ENCODE measurements at places on chromosomes 1 and 21.

GRCh38 chr1:203813581-203814341 is 18.3 kb downstream of the ZBED6 start:
- DNase-seq, result no peak

GRCh38 chr1:244815600-244816099 is 19.8 kb upstream of the COX20 start:
- DNase-seq, result no peak

- DNase-seq, result no peak
These were observed 55.5 kb upstream of the ESRRG start for GRCh38 chr1:216778737-216779136.

GRCh38 chr1:152185544-152186391 is 26.7 kb upstream of the RPTN start:
- DNase-seq, result no peak

- DNase-seq, result no peak
These were observed 16.4 kb downstream of the HYI start for GRCh38 chr1:43437031-43437973.

GRCh38 chr1:203405703-203406438 is 54.9 kb upstream of the FMOD start:
- no peak for DNase-seq

DNA sequence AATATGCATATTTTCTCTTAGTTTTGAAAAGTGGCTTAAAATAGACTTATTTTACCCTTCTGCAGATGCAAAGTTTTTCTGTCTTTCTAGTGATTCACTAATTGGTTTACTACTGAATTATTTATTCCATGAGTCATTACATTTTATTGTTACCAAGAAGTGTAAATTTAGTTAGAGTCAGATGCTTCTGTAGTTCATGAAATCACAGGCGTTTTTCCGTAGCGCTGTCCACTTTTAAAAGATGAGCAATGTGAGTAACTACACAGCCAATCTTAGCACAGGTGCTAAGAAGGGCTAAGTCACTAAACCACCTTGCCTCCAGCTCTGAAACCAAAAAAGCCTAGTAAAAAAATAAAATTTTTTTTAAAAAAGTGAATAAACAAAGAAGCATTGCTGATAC is 24.7 kb downstream of the RGS13 start:
- DNase-seq, result no peak

GRCh38 chr1:180950321-180950720 is 37.6 kb downstream of the KIAA1614 start:
- DNase-seq, result no peak

- DNase-seq, result no peak
These were observed 659.7 kb upstream of the NEGR1 start for GRCh38 chr1:72942008-72942407.

GRCh38 chr1:162080472-162081015 is 11.1 kb downstream of the NOS1AP start:
- no peak for DNase-seq

- DNase-seq, result no peak
These were observed 27.9 kb downstream of the USP48 start for GRCh38 chr1:21755067-21755466.

DNA sequence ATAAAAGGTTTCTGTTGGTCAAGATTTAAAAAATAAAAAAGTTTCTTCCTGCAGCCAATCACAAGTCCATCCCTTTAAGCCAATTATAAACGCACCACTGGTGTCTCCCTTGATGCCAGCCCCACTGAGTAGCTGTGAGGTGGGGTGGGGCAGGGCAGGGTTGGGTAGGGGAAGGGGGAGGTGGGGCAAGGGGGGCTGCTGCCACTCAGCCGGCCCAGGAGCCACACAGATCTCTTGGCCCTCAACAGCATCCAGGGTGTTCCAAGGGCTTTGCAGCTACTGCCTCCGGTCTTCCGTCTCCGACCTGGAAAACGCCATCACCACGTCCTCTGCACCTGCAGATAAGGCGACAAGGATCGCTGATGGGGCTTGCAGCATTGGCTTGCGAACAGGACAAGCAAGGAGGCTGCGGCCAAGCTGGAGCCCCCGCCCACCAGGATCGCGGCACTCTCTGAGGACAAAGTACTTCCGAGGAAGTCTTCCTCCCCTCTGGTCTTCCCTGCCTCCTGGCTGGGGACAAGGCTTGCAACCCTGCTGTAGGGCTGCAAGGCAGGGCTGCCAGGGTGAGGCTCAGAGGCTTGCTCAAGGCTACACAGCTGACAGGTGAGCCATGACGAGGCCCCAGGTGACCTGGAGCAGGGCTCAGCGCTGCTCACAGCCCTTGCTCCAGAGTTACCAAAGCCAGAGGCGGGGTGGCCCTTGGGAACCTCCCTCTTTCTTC is 26.8 kb upstream of the CLSTN1 start:
- DNase-seq, result no peak

DNA sequence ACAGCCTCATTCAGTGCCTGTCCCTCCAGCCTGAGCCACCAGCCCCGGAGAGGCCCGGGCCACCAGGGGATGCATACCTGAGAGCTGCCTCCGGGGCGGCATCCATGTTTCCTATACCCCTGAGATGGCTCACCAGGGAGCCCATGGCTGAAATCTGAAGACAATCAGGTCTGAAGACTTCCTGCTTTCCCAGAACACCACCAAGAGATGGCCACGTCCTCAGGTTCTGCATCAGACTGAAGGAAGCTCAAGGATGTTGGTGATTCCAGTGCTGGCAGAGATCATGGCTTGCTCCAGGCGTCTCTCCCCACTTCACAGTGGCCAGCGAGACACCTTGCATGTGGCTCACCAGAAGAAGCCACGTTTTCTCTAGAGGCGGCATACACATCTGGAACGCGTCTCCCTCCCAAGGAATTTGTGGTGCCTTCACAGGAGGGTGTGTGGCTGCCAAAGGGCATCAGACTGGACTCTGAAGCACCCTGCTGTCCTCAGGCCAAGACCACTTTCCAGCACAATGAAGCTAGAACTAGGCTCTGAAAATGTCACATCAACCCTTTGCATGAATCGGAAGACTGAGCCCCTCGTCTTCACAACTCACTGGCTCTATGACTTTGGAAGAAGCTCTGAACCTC is 170.7 kb upstream of the IRF2BP2 start:
- DNase-seq, result no peak

- DNase-seq, result peak; percentile 53
These were observed 76.5 kb downstream of the ACTL8 start for GRCh38 chr1:17831597-17831996.

GRCh38 chr1:160340866-160341265 is 2.2 kb downstream of the COPA start:
- no peak for DNase-seq

GRCh38 chr1:181482521-181483284 is 614 bp upstream of the CACNA1E start:
- no peak for DNase-seq

GRCh38 chr21:38925923-38926322 is 120.2 kb downstream of the ETS2 start:
- DNase-seq, result no peak

DNA sequence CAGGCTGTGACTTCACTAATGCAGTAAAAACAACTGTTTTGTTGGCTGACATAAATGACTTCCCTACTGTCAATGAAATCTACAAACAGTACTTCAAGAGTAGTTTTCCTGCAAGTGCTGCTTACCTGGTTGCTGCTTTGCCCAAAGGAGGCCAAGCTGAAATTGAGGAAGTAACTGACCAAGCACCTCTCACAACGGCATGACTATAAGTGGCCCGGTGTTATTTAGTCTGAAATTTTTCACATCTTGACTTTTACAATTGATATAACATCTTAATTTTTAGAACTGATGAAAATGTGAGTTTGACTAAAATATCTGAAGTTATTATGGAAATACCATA is 274.9 kb upstream of the NR5A2 start:
- no peak for DNase-seq

DNA sequence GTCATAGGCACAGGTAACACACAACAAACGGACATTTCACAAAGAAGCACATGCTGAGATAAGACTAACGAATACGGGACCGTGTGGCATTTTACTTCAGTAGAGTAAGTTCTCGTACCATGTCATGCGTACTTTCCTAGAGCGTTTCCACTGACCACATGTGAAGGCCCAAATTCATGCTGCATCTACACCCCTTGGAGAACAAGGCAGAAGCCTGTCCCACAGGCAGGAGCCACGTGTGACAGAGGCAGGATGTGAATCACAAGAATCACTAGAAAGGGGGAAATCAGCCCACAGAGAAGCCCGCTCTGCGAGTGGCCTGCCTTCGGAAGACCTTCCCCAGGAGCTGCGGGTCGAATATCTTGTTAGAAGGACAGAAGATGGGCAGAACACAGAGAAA is 41.8 kb downstream of the URB1 start:
- no peak for DNase-seq

DNA sequence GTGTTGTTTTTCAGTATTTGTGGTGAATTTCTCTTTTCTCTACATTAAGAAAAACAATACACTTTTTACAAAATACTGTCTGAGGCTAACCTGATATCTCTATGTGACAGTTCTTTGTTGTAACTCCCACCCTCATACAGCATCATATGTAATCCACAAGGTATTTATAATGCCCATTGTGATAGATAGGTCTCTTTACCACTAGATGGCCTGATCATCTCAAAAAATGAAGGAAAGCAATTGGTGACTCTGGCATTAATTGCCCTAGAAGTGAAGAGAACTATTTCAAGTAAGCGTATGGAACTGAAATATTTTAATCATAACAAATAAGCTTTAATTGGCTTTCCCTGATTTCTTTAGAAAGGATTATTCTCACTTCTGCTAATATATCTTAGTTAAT is 36.2 kb upstream of the HFM1 start:
- DNase-seq, result no peak

DNA sequence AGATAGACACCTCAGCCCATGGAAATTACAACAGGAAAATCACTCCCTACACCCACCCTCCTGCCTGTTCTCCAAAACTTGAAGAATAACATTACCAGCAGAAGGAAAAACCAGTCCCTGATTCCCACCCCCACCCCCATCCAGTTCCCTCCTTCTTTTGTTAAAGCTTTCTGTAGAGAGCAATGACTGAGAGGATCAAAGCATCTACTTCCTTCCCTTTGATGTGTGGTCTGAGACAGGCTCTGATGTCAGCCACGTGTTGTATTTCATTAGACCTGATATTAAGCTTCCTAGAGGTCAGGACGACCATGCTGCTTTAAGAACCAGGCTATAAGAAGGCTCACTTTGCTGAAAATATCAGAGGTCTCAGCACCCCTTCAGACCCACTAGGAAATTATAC is 73.9 kb upstream of the HAO2 start:
- no peak for DNase-seq

GRCh38 chr1:47576758-47577115 is 138.9 kb downstream of the FOXD2 start:
- DNase-seq, result no peak

- no peak for DNase-seq
These were observed 55.4 kb downstream of the HSF2BP start for GRCh38 chr21:43603641-43604504.

DNA sequence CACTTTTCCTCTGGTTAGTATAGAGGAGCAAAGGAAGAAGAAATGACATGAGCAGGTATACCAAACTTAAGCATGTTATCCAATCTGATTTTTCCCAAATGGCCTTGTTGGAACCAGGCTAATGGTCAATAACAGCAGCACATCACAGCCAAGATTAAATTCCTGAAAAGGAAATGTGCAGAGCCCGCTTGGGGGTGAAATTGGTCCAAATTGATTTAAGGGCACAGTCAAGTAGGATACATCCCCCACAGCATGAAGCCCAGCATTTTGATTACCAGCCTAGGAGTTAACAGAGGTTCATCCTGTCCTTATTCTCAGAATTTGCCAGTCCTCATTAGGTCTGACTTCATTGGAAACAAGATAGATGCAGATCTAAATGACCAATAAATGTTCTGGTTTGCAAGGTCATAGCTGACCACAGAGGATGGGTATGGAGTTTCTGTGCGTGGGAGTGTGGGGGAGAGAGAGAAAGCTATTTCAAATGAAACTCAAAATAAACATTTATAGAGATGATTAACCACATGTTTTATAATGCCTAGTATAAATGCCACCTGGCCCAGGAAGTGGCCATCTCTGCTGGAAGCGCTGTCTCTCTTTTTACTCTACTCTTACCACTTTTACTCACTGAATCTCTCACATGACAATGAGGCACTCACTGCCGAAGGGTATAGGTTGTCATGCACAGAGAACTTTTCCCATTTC is 38.7 kb downstream of the RGS5 start:
- no peak for DNase-seq

DNA sequence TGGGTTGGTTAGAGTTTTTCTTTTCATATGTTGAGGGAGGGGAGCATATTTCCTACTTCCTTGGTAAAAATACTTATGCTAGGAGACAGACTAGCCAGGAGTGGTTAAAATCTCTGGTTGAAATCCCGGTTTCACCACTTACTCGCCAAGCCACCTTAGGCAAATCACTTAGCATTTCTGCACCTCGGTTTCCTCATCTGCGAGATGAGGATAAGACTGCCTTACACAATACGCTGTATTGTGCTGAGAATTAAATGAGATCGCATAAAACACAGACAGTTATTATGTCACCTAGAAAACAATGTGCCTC is 1.4 kb downstream of the IFFO2 start:
- DNase-seq, result no peak

DNA sequence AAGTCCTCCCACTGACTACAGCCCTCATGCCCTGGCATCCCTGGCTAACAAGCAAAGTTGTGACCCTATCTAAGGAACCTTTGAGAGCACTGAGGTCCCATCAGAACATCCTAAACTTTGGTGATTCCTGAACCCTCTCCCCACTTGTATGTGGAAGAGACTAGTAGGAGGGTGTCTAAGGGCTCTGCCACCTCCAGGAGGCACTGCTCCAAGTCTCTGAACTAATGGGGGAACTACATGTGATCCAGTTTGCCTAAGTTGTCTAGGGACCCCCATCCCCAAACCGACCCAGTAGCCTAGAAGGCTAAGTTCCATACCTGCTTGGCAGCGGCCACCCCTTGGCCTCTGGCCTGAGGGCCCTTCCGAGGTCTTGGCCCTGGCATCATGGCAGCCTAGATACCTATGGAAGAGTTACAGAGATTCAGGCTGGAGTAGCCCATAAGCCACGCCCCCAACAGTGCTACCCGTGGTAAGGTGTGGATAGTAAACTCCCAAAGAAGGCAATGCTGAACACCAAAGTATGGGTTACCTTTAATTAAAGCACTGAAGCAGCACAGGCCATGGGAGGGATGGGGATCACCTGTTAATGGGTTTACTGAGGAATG is 1.7 kb downstream of the CC2D1B start:
- DNase-seq, result no peak

GRCh38 chr21:33839806-33840205 is 75.8 kb downstream of the ATP5PO start:
- no peak for DNase-seq

DNA sequence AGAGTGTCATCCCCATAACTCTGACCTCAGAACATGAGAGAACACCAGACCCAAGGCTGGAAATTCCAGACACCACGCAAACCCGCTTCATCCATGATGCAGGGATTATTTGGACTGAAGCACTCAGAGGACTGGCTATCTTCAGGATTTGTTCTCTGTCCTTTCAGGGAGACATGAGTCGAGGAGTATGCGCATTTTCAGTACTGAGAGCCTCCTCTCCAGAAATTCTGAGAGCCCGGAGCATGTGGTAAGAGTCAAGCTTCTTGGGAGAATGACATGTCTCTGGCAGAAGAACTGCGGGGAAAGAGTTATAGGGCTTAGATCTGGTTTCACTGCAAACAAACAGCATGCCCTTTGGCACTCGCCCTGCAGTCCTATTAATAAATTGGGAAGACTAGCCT is 6.9 kb downstream of the LAX1 start:
- DNase-seq, result no peak

- no peak for DNase-seq
These were observed 3.9 kb downstream of the SEMA6C start for GRCh38 chr1:151142411-151143056.

Data from left renal cortex interstitium (tissue), 4 donors.